ENCODE measurements at places on chromosomes 4 and X.
A peak's percentile ranks its signal among the peaks of the same experiment; 100 is the strongest.

- DNase-seq = peak; percentile 67
These were observed 227.0 kb downstream of the DTHD1 start for GRCh38 chr4:36508394-36508793.

DNA sequence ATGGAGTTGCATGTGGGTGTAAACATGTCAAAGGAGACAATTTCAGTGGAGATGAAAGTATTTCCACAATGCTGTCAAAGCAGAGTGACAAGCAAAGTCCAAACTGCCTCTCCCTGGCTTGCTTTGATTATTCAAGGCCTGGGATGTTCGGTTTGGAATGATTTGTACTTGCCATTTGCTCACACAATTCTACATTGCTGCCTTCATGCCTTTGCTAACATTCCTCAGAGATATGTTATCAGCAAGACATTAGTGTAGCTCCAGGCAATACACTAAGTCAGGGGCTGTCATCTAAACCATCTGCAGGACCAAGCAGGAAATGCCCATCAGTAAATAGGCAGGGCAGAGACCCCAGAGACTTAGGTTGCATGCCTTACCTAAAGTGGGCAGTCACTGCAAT lies 79.6 kb upstream of the C1QTNF7 start:
- DNase-seq = no peak

- DNase-seq = no peak
These were observed 59.1 kb downstream of the SMIM20 start for GRCh38 chr4:25972984-25973745.

GRCh38 chr4:164779811-164780216 lies 25.9 kb downstream of the SMIM31 start:
- DNase-seq = peak; percentile 47

DNA sequence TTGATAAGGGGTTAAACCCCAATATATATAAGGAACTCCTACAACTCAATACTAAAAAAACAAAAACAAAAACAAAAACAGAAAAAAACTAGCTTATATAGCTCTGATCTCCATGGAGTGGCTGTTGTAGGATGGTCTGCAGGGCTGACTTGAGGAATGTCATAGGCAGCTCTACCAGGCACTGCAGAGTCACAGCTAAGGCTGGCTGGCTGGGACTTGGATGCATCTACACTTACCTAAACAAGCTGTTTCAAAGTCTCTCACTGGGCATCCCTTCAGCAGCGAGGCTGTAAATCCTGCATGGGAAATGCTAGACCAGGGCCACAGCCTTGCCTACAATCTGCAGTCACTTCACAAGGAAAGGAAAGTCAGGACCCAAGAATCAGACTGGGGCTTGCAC lies 61.3 kb downstream of the HOPX start:
- no peak for DNase-seq

- no peak for DNase-seq
These were observed 1639.3 kb downstream of the RPA4 start for GRCh38 chrX:98523026-98523425.

GRCh38 chrX:119775517-119776238 lies 15.8 kb downstream of the RPL39 start:
- no peak for DNase-seq

- no peak for DNase-seq
These were observed 19.7 kb downstream of the ANTXR2 start for GRCh38 chr4:80053140-80053910.

DNA sequence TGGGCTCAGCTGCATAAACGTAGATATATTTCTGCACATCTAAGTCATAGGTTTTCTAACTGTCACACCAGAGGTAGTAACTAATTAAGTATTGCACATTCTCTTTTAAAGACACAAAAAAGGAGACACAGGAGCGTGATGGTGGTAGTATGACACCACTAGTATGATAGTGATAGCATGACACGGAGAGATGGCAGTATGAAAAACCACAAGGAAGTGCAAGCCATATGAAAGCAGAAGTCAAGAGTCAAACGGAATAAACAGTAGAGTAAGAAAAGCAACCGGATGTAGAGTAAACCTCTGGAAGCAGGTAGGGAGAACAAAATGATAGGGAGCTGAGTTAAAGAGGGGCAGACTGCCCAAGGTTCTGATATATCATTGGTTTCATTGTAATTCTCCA lies 382.2 kb upstream of the INTU start:
- DNase-seq = peak; percentile 47

- DNase-seq = no peak
These were observed 123.7 kb upstream of the PSAPL1 start for GRCh38 chr4:7558436-7558835.

GRCh38 chrX:121455890-121456289 lies 408.5 kb downstream of the GLUD2 start:
- DNase-seq = no peak

DNA sequence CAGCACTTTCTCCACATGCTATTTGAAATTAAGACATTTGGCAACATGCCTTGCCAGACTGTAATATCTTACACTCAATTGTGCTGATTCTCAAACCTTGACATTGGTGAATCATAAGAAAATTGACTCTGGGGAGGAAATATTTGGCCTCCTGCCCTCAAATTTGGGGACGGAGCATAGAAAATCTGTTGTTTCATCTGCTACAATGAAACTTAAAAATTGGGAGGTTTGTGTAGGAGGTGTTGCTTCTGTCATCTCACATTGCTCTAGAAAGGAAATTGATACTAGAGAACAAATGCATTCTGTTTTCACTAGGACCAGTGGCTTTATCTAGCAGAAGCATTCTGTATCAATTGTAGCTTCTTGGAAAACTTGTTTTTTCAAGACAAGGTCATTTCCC lies 5.3 kb downstream of the OCRL start:
- no peak for DNase-seq
